ENCODE measurements at places on chromosomes 5 and 9.

- DNase-seq, result no peak
Measured at GRCh38 chr9:2496169-2496568, 125.4 kb upstream of the VLDLR start.

DNA sequence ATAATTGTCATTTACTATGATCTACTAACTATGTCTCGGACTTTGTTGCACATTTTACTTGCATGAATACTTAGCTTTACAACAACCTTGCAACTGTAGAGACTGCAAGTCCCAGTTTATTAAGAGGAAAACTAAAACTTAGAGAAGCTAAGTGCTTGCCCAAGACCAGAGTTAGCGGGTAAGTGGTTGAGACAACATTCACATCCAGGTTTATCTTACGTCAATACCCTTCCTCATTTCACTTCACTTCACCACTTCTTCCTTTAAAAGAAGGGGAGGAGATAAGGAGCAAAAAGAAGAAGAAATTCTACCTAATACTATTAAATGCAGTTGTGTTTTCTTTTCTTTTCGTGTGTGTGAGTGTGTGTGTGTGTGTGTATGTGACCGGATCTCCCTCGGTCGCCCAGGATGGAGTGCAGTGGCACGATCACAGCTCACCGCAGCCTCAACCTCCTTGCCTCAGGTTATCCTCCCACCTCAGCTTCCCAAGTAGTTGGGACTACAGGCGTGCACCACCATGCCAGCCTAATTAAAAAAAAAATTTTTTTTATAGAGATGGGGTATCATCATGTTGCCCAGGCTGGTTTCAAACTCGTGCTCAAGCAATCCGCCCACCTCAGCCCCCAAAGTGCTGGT is 37.4 kb downstream of the MEGF9 start:
- DNase-seq, result no peak

GRCh38 chr9:31683116-31683515 is 701.3 kb upstream of the ACO1 start:
- DNase-seq, result no peak

GRCh38 chr9:133306242-133307204 is 29.5 kb downstream of the SURF6 start:
- DNase-seq, result no peak

- DNase-seq, result no peak
Measured at GRCh38 chr5:17846496-17846895, 212.2 kb downstream of the TAF11L14 start.

- no peak for DNase-seq
Measured at GRCh38 chr5:83837265-83837907, 116.7 kb upstream of the HAPLN1 start.

DNA sequence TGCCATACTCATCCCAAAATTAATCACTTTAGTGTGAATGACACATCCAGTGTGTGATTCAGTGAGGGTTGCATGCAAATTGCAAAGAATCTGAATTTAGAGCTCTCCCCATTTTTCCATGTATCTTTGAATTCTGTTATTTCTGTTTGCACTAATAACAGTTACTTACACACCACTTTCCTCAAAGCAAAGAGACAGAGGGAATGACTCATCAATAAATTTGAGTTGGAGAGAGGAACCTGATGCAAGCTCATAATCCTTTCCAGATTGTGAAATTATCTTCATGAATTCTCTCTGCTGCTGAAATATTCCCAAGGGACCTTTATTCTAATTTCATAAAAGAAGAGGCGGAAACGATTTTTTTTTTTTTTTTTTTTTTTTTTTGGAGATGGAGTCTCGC is 204.8 kb downstream of the CDH9 start:
- no peak for DNase-seq

DNA sequence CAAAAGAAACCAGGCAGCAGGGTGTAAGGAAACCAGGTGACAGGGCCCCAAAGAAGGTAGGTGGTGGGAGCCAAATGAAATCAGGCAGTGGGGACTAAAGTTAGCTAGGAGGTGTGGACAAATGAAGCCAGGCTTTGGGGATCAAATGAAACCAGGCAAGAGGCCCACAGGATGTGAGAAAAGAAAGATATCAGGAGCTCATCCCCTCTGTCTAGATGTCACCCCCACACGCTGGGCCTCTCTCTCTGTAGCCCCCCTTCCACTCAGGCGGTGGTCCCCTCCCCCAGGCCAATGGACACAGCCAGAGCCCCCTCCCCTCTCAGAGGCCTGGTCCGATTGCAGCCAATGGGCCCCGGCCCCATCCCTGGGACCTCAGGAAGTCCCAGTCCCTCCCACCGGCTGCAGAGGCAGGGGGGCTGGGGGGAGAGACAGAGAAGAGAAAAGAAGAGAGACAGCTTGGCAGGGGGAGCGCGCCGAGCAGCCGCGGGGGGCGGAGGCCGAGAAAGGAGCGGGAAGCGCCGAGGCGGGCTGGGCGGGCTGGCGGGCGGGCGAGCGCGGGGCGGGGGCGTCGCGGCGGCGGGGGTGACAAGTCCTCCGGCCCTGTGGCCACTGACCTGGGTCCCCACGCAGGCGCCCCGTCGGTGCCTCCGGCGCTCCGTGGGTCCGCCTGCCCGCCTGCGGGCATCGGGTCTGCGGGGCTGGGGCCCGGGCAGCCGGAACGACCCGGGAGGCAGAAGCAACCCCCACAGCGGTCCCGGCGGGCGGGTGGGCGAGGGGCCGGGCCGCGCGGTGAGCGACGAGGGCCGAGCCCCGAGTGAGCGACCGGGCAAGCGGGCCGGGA is 11.9 kb downstream of the CNTFR start:
- no peak for DNase-seq
